ENCODE measurements at places on chromosomes 12 and 14.

GRCh38 chr12:59723520-59723919 lies 127.7 kb downstream of the SLC16A7 start:
- no peak for DNase-seq

DNA sequence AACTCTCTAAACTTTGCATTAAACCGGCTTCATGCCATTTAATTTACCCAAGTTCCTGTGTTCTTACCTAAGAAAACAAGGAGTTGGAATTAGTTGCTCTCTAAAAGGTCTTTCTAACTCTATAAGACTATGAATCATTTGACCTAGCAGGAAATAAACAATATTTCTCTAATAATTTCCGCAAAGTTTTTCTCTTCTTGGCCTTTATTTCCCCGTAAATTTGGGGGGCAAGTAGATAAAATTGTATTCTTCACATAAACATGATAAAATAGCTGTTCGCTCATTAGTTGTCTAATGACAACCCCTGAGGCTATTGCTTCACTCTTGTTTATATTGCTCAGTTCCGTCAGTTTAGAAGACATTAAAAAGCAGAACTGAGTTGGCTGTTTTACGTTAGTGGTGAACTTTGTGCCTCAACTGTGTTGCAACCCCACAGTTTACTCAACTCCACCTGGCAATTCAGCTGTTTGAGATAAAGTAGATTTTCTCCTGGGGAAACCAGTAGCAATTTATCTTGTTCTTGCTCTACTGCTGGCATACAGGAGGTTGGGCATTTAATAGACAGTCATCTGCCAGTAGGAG lies 74.7 kb downstream of the BTG1 start:
- no peak for DNase-seq

DNA sequence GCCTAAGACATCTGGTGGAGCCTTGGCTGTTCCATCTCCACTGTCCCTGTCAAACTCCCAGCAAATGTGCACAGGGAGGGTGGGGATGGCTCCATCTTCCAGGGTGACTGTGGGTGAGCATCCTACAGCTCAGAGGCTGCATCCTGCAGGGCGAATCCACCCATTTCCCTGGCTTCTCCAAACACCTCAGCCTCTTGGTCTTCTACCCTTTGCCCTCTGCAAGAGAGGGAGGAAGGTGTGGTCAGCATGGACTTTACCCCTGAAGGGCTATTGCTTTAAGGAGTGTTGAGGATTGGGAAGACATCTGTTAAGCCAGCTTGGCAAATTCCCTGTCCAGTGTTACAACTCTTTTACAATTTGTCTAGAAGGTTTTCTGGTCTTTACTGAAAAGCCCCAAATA lies 23.1 kb upstream of the DGLUCY start:
- no peak for DNase-seq

DNA sequence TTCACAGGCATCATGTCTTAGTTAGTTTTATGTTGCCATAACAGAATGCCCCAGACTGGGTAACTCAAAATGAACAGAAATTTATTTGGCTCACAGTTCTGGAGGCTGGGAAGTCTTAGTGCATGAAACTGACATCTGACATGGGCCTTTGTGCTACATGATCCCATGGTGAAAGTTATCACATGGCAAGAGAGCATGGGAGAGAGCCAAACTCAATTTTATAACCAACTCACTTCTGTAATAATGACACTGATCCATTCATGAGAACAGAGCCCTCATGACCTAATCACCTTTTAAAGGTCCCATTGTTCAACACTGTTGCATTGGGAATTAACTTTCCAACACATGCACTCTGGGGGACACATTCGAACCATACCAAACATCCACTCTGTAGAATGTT lies 1015.1 kb downstream of the DIO2 start:
- no peak for DNase-seq

- DNase-seq, result no peak
Observed at GRCh38 chr12:82414044-82414443, 55.7 kb downstream of the METTL25 start.

GRCh38 chr14:105126981-105127329 lies 41.6 kb downstream of the JAG2 start:
- DNase-seq, result no peak
